ENCODE measurements at places on chromosomes 5 and 9.

DNA sequence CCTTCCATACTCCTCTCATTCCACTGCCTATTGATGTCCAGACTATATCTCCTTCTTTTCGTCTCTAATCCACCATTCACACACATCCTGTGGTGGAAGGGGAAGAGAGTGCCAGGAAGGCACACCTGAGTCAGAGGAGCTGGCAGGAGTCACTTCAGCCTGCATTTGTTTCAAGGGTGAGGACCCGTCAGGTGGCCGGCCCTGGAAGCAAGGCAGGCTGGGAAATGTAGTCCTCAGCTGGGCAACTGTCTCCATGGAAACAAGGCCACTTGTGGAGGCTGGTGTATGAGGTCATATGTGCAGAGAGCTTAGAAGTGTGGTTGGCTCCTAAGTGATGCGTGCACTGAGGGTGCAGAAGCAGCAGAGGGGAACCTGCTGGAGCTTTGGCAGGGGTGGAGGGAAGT lies 278.4 kb downstream of the NSG2 start:
- DNase-seq: no peak

DNA sequence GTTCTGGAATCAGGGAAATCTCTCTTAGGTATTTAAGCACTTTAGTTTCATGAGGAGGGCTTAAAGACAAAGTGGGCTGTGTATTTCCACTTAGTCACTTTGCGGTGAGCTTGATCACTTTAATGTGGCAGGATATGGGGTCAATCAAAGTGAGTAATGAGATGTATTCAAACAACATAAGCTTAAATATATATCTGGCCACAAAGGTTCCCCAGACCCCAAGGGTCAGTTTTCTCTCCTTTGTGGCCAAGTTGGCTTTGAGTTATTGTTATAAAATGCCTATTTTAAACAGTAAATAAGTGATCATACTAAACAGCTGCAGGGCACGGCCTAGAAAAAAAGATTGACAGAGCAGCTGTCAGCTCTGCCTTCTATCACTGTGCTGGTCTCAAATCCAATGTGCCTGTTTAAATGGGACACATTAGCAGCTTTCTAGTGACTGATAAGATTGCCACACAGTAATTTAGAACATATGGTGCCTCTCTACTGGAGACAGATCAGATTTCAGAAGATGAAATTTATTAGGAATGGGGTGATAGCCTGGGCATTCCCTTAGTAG lies 363.9 kb downstream of the AGTPBP1 start:
- no peak for DNase-seq

DNA sequence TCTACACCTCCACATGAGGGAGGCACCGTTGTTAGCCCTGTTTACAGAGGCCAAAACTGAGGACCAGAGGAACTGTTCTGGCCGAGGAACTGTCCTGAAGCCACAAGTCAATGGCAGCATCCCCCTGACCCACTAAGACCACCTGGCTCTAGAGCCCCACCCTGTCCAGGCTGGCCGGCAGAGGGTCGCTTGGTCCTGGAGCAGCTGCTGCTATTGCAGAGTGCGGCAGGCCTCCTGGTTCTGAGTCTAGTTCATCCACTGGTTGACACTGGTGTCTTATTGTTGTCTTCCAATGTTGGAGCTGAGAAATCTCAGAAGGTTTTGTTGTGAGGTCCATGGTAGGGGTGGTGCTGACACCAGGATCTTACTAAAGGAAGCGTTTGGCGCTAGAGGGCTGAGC lies 26.6 kb upstream of the ANGPTL2 start:
- DNase-seq: peak; percentile 56

- DNase-seq: no peak
Observed at GRCh38 chr9:127705577-127706379, 1.0 kb upstream of the CFAP157 start.

DNA sequence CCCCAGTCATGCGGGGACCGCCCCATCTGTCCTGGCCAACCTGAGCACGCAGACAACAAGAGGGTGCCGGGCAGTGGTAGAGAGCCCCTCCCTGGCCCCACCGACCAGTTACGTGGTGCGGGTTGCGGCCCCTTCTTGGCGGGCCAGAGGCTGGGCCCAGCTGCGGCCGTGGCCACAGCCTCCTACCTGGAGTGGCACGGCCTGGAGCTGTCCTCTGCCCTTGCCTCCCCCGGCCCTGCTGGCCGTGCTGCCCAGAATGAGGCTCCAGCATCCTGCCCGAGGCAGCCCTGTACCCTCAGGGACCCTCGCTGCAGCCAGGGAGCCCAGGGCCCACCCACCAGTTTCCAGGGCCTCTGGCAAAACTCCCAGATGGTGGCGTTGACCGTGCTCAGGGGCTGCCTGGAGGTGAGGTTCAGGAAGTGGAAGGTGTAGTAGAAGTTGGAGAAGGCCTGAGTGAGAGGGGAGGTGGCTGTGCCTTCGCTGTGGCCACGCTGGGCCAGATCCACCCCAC lies 5.7 kb downstream of the ENTPD8 start:
- DNase-seq: no peak

Measured in sigmoid colon (tissue), 7 donors.